ENCODE measurements at places on chromosomes 13 and 19.

- DNase-seq, result no peak
These were observed 30.9 kb downstream of the LAMP1 start for GRCh38 chr13:113327766-113328471.

GRCh38 chr19:51136851-51137551, 5.1 kb upstream of the SIGLEC7 start:
- DNase-seq, result no peak

DNA sequence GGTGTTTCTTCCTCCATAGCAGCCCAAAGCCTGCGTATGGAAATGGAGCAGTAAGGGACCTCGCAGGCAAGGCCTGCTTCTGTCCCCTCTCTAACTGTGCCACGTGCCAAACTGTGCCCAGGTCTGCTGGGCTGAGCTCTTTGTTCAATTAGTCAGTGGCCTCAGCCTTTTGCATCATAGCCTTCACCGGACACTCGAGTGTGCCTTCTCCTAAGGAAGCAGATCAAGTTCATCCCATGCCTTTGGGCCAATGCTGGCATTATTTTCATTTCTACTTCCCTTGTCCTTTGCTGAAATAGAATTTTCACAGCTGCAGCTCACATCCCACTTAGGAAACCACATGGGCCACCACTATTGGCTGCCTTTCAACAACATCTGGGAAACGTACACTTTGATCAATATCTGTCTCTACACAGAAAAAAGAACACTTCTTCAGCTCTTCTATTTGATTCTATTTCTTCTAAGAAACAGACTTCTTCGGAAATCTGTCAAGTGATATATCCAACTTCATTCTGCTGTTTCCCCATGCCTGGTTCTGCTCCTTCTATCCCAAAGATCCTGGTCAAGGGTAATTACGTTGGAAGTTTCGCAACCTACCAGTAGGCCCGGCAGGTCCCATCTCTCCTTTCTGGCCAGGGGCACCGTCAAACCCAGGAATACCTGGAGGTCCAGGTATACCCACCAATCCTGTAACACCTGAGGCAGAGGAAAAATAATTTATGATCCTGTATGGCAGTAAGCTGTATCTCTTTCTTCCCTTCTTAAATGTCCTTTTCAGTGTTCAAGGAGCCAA, 143.9 kb downstream of the COL4A1 start:
- DNase-seq, result peak; percentile 40

GRCh38 chr13:61989978-61990377, 574.3 kb upstream of the PCDH20 start:
- no peak for DNase-seq

DNA sequence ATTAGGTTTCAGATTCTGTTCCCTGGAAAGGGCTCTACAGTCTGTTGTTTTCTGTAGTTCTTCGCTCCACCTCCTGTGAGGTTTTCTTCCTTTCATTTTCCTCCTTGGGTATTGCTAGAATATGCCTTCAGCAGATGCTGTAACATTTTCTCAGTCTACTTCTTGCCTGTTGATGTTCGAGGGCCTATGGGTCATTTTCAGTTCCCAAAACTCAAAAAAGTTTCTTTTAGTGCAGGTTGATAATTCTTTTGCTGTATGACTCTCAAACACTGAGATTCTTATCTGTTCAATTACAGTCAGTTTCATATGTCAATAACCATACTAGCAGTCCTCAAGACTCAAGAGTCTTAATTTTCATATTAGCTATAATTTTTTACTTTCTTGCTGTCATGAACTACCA, 268.3 kb downstream of the RFC3 start:
- no peak for DNase-seq

DNA sequence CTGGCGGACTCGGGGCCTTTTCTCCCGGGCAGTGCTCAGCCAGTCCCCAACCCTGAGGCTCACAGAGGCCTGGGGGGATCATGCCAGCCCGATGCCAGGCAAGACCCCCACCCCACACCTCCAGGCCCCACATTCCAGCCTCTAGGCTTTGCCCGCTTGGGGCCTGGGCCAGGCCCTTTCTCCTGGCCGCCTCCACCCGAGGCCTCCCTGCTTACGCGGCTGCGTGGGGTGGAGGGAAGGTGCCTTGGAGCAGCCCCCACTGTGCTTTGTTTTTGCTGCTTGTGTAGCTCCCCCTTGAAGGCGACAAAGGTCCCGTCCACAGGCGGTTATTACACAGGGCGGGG, 38.4 kb downstream of the SMIM24 start:
- DNase-seq, result no peak

- no peak for DNase-seq
These were observed 14.0 kb downstream of the ADGRE2 start for GRCh38 chr19:14764401-14764800.

DNA sequence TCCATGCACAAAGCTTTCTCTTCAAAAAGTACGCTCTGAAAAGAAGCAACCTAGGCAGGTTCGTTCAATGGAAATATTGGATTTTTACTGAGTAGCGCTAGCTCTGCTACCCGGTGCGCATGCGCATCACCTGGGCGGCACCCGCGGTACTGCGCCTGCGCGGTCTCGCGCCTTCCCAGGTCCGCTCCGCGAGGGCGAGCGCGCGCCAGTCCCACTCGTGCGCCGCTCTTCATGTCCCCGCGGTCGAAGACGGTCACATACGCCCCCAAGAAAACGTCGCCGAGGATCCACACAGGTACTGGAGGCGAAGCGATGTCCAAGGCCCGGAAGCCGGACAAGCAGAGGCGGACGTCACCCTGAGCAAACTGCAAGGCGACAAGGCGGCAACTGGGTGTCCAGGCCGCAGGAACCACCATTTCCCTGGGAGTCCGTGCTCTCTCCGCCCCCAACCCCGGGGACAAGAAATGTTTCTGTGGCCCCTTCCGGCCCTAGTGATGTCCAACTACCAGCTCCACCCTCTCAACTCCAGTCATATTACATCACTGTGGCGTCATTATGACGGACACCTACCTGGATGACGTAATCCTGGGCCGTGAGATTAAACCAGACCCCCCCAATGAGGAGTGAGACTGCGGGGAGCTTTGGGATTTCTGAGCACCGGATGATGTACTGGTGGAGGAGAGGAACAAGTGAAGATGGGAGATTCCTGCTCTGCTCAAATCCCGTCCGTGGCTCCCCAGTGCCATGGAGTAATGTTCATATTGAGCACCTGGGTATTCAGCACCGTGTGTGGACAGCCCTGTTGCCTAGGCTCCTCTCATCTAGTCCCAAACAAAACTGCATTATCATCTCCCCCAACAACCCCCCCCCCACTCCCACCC, 4.8 kb upstream of the KCNC3 start:
- DNase-seq, result no peak

DNA sequence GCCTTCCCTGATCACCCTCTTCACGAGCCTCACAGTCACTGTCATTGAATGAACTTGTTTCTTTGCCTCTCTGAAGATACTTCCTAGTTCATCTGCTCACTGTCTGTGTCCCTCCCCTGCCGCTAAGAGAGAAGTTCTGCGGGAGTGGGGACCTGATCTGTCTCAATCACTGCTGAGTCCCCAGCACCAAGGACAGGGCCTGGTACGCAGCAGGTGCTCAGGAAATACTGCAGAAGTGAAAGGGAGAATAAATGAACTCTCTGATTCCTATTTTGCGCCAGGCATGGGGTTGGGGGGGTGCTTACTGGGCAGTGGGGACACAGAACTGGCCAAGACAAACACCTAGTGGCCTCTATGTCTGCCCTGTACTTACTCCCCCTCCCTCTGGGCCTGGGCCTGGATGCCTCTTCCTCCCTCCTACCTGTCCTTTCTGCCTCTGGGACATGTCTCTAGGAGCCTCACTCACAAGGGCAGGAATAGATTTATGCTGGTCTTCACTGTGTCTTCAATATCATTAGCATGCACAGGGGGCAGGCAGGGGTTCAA, 17.5 kb downstream of the FCGBP start:
- DNase-seq, result no peak

GRCh38 chr13:46614582-46614981, 61.6 kb downstream of the LRCH1 start:
- DNase-seq, result no peak

GRCh38 chr19:39661565-39661964, 5.9 kb downstream of the LGALS16 start:
- DNase-seq, result no peak

DNA sequence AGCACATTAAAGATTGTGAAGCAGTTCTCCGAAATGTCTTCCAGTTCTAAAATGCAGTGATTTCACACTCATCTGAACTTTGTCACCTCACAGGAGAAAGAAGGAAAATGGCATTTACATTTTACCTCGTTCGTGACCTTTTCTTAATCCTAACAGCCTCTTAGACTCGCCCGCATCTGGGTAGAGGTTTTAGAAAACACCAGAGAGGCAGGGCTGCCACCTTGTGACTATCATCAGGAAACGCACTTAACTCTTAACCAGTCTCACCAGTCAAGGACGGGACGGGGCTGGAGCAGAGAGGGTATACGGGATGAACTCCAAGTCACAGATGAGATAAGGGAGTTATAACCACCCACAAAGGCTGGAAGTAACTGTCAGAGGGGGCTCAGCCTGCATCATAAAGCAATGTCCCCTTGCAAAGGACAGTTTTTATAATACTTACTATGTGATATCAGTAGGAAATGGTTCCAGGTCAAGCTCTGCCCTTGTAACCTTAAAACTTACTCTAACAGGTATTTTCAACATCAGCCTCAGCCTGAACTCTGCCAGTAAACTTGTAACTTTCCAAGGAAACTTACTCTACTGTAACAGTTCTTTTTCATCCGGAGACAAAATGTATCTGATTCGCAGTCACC, 8.6 kb upstream of the CEACAM6 start:
- DNase-seq, result no peak

DNA sequence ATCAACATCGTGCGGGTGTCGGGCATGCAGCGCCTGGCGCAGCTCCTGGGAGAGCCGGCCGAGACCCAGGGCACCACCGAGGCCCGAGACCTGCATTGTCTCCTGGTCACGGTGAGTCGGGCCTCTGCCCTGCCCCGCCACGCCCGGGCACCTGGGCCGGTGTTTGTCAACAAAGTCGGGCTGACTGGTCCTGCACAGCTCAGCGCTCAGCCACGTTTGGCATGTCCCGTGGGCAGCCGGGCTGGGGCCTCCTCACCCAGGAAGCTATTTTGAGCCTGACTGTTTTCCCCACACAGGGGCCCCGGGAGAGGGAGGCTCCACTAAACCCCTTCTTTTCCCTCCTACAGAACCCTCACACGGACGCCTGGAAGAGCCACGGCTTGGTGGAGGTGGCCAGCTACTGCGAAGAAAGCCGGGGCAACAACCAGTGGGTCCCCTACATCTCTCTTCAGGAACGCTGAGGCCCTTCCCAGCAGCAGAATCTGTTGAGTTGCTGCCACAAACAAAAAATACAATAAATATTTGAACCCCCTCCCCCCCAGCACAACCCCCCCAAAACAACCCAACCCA, 1.3 kb downstream of the GADD45B start:
- DNase-seq, result no peak

DNA sequence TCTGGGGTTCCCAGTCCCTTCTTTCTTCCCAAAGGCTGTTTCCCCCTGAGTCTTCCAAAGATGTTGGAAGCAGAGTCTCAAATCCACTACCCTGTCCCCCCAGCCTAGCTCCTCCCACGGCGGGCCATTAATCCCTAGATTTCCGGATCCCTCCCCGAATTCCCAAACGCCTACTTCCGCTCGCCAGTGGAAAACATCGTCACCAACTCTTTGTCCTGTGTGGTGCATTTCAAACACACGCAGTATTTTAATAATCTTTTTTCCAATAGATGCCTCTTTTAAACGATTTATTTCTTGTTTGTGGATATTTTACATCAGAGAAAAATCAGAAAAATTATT, 610 bp downstream of the ZNF791 start:
- DNase-seq, result no peak

GRCh38 chr19:56476651-56477428, at the start of gene ZNF667:
Gene ZNF667, minus strand, starts transcription at chr19:56477345. Its CDS starts 14,975 bp downstream, at chr19:56462370.
- no peak for DNase-seq

DNA sequence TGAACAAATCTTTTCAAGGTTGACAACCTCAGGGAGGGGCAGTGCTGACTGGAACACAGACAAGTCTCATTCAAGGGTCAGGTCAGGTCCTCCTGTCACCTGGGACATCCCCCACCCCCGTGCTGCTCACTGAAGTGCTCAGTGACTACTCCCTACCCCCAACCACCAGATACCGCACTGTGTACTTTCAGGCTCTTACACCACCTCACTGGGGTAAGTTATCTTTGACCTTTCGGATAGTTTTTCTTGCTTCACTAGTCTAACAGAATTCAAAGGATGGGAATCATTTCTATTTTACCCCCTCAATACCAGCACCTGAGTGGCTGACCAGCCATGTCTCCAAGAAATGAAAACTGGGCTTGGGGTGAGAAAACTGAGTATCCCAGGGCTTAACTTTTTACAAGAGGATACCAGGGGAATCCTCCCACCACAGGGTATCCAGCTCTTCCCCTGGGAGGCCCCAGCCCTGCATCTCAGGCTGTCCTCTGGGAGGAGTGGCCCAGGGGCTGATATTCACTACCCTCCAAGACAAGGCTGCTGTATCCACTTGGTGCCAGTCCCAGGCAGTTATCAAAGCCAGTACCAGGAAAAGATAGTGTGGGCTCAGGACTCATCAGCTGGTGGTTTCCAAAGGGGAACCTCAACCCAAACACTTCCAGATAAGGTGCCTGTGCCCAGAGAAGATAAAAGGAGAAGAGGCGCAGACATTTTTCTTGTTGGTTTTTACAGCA, 2.1 kb downstream of the ZNF563 start:
- no peak for DNase-seq

DNA sequence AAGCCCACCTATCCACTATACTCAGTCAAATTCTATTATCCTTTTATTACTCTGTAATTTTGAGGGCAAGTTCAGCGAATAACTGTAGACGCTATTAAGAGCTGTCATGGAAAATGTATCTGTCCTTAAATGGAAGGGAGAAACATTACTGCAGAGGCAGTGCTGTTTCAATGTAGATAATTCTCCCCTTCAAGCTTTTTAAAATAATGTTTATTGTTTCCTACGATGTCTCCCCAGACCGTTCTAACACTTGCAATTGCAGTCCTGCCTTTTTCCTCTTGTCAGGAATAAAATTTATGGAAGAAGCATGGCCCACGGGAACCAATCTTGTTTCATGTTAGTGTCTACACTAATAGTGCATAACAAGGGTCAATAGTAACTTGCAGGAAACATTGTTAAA, 159.5 kb downstream of the GPC6 start:
- no peak for DNase-seq

DNA sequence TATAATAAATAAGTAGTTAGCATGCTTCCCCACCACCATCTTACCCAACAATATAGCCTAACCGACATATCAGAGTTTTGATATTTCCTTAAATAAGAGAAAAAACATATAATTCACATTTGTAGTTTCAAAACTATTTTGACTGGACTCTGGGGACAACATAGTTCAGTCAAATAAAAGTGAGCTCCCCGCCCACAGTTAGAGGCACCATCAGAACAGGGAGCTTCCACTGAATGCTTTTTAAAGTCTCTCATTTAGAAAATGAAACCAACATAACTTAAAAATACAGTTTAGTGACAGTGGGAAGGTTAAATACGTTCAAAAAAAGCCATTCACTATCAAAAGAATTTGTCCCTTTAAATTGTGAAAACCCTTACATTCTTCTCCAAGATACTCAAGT, 92.8 kb downstream of the EPSTI1 start:
- no peak for DNase-seq
